Activated naive CD8-positive, alpha-beta T cell treated with anti-CD3 and anti-CD28 coated beads for 36 hours (primary cell): ENCODE measurements at places on chromosomes 3 and 15. TPM values are rescaled to one million over a fixed set of nuclear protein-coding genes. Genes with fewer than 3 reads are reported as not detected.

- DNase-seq = no peak
These were observed 6.6 kb downstream of the RBP1 start for GRCh38 chr3:139532976-139533375.

DNA sequence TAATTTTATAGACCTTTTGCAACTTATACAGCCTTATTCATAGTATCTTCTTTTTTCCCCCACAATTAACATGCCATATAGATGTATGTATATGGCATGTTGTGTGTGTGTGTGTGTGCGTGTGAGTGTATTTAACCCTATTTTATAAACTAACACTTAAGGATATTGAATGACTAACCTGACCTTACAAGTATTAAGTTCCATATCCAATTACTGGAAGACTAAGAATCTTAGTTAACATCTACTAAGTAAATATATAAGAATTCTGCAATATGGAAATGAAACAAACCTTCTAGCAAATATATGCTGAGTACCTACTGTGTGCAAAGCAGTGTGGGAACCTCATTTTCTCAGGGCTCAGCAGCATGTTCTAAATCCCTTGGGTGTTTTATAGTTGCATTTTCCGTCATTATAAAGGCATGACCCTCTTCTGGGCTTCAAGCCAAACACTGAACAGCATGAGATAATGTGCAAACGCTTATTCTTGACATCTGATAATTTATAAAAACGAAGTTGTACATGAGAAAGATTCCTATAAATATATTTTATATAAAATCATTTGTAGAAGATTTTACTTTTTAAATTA lies 105.5 kb downstream of the NLGN1 start:
- DNase-seq = no peak

- no peak for DNase-seq
These were observed 773 bp downstream of the LINGO1 start for GRCh38 chr15:77631745-77632533.

DNA sequence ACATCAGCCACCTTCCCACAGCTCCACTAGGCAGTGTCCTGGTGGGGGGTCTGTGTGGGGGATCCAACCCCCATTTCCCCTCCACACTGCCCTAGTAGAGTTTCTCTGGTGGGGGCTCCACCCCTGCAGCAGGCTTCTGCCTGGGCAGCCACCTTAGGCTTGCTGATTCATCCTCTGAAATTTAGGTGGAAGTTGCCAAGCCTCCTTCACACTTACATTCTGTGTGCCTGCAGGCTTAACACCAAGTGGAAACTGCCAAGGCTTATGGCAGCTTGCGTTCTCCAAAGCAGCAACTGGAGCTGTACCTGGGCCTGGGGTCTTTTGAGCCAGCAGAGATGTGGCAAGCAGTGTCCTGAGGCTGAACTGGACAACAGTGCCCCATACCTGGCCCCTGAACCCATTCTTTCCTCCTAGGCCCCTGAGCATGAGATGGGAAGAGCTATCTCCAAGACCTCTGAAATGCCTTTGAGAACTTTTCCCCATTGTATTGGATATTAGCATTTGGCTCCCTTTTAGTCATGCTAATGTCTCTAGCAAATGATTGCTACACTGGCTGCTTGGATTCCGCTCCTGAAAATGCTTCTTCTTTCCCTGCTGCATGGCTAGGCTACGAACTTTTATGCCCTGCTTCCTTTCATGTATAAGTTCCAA lies 32.5 kb downstream of the CPN2 start:
- no peak for DNase-seq

The ALAS1 gene
- 59.4 TPM for total RNA-seq

The TJP1 gene
- total RNA-seq = not detected

The LINGO1 gene
- not detected for total RNA-seq

The GOLGA8O gene
- total RNA-seq = not detected
